Stimulated activated CD8-positive, alpha-beta memory T cell treated with anti-CD3 and anti-CD28 coated beads, Interleukin-12 subunit alpha, Interleukin-12 subunit beta, amount 100 ng/mL, for 4 hours (primary cell): ENCODE measurements at places on chromosomes 2 and 18.

- no peak for DNase-seq
Observed at GRCh38 chr18:36303211-36303844, 5.8 kb downstream of the FHOD3 start.

- DNase-seq = no peak
Observed at GRCh38 chr18:76495006-76495370, at the start of gene ZNF516. Gene ZNF516, minus strand, starts transcription at chr18:76495242. Its CDS starts 52,188 bp downstream, at chr18:76443054.

- no peak for DNase-seq
Observed at GRCh38 chr2:29879456-29879855, 41.9 kb downstream of the ALK start.

- no peak for DNase-seq
Observed at GRCh38 chr18:10247021-10247741, 207.3 kb upstream of the APCDD1 start.

DNA sequence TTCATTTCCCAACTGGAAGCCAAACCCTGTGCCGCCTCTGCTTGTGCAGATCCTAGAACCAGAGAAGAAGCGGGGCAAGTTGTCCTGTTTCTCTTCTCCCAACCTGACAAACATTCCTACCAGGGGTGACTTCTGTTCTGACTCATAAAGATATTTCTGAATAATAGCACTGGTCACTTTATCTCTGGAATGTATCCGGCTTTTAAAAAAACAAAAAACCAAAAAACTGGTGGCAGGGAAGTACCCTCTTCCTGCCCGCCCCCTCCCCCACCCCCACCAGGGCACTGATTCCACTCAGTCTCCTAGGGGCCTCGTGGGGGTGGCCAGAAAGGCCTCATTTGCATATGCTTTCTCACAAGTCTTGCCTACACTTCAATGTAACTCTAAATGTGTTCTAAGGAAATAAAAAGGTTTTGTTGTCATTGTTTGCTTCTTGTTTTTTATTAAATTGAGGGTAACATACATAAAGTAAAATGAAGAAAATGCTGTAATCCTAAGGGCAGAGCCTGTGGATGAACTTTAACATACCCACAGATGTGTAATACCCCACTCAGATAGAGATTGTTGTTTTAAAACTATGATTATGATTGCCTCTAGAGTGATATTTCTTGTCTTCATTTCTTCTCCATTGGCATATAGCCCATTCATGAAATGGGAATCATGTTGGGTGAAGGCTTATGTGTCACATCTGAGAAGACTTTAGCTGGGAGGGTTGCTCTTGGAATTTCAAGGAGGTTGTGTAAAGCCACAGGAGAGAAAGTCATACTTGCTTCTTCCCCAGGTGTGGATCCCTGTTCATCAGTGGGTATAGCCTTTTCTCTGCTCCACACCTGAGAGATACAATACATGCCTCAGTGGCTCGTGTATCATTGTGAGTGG is 5.3 kb upstream of the FOSL2 start:
- DNase-seq = no peak

DNA sequence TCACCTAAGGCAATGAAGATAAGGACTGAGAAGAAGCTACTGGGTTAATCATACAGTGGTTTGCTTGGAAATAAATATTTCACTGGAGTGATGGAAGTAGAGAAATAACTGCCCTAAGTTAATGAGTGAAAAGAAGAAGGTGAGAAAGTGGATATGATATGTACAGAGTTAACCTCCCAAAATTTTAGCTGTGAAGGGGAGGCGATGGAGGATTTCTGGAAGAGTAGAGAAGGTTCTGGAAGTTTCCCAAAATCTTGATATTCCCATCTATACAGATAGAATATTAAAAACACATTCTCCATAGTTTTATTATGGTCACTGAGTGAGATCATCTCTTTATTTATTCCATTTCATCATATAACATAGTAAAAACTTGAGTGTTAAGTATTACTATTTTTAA is 296.6 kb upstream of the RGPD4 start:
- DNase-seq = no peak

GRCh38 chr18:47606526-47606925 is 323.9 kb downstream of the SMAD2 start:
- DNase-seq = no peak

- DNase-seq = no peak
Observed at GRCh38 chr2:10920764-10921388, 9.1 kb downstream of the KCNF1 start.

DNA sequence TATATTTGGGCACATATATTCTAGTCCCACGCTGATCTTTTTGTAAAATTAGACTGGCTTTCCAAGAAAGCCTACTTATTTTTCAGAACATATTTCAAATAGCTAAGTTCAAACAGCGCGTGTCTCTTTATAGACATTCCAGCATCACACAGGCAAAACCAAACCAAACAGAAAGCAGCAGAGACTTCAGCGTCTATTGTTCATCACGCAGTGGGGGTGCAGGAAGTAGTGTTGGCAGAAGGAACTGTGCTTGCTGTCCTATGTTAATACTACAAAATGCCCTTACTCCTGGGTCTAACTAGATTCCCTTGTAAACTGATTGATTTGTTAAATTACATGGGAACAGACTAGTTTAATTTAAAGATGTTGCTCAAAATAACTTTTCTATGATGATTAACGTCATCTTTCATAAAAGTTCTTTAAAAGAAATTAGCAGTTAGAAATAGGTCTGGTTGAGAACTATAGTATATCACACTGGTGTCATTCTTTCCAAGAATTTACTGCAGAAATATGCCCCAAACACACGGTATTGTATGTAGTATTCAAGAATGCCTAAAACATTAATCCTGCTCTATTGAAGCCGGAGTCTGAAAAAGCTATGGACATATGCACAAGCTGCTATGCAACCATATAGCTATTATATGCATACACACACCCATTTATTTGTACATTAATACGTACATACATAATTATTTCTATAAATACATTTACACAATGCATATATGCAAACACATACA is 436.3 kb downstream of the CBLN2 start:
- DNase-seq = no peak

DNA sequence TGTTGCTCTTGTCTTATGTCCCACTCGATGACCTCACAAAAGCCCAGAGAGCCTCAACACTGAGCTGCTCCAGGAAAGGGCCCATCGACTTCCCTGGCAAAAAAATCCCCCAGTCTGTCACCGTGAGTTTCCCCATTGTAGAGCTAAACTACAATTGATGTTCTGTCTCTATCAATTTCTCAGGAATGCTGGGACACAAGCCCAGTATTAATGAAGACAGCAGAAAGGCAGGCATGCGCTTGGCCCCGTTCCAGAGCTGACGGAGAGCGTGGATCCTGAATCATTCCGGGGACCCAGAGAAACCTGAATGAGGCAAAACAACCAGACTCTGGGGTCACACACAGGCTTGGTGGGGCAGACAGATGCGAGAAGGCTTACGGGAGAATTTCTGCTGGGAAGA is 146.9 kb downstream of the TTC32 start:
- no peak for DNase-seq

DNA sequence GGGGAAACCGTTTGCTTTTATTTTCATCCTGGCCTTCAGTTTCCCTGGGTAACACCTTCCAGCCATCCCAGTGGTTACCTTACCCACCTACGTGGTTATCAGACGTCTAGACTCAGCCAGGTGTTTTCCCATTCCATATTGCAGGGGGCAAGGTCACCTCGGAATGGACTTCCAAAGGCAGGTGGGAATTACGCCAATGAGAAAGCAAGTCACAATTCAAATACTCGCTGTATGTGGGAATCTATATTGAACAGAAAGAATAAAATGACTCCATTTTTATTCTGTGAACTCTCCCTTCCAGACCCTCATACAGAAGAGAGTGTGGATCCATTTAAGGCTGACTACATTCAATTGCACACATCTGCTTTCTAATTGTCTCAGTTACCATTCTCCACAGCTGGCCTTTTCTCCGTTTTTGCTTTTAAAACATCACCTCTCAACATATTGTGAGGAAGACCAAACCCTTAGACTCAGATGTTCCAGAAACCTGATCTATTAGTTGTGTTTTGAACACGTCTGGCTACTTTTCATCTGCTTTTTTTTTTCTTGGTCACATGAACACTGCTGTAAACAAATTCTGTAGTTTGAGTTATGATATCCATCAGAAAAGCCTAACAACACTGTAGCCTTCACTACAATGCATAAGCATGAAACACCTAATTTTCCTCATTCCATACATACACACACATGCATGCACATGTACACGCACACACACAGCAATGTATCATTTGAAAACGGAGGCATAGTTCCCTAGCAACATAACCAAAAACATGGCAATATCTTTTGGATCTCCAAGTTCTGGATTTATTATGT is 59.8 kb downstream of the BCL2 start:
- DNase-seq = no peak

DNA sequence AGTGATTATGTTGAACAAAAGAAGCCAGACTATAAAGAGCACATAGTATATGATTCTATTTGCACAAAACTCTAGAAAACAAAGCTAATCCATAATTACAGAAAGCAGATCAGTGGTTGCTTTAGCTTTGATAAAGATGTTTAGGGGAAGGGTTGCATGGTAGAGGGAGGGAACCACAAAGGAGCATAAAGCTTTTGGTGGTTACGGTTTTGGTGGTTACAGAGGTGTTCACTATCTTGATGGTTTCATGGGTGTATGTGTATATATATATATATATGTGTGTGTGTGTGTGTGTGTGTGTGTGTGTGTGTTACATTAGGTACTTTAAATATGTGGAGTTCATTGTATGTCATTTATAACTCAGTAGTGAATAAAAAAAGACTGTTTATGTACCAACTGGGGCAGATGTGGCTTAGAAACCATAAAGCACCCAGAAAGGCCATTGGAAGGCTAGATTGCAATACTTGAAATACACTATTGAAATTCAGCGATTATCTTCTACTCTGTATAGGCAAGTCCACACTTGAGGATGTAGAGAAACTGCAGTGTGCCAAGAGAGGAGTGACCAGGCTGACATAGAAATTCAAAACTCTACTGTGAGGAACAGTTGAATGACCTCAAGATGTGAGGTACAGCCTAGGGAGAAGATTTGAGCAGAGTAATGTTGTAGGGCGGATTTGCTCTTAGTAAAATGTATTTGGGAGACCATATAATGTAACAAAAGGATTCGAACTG is 60.6 kb downstream of the CAB39 start:
- DNase-seq = no peak

DNA sequence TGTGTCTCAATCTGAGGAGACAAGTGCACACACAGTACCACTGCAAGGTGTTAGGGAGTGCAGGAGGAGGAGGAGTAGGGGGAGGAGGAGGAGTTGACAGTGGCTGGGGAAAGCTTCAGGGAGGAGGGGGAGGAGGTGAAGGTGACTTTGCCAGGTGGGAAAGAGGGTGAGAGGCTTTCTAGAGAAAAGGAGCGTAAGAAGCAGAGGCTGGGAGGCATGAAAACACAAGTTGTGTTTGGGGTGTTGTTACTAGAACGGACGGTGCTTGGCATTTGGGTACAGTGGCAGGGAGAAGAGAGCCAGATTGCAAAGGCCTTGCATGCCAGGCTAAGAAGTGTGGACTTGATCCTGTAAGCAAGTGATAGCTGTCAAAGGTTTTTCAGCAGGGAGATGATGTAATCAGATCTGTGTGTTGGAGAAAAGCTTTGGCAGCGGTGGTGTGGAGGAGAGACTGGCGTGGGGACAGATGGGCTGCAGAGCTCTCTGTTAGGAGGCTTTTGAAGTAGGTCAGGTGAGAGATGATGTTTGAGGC is 16.2 kb downstream of the TANC1 start:
- DNase-seq = no peak

GRCh38 chr18:24633121-24633520 is 172.7 kb downstream of the HRH4 start:
- no peak for DNase-seq

DNA sequence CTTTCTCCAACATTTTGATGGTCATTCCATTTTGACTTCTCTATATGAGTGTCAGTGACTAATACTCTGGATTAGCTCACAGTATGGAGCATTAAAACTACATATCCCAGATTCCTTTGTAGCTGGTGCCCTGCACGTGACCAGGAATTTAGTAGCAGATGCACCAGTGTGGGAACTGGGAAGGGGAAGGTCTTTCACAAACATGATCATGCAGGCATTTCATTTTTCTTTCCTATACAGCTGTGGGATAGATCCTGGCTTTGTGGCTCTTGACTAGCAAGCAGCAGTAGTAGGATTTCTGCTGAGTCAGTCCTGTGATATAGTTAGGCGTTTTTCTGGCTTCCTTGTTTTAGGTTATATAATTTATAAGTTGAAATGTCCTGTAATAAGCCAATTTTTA is 971.0 kb upstream of the CDH2 start:
- no peak for DNase-seq

GRCh38 chr2:7887441-7887840 is 794.4 kb upstream of the ID2 start:
- DNase-seq = no peak

DNA sequence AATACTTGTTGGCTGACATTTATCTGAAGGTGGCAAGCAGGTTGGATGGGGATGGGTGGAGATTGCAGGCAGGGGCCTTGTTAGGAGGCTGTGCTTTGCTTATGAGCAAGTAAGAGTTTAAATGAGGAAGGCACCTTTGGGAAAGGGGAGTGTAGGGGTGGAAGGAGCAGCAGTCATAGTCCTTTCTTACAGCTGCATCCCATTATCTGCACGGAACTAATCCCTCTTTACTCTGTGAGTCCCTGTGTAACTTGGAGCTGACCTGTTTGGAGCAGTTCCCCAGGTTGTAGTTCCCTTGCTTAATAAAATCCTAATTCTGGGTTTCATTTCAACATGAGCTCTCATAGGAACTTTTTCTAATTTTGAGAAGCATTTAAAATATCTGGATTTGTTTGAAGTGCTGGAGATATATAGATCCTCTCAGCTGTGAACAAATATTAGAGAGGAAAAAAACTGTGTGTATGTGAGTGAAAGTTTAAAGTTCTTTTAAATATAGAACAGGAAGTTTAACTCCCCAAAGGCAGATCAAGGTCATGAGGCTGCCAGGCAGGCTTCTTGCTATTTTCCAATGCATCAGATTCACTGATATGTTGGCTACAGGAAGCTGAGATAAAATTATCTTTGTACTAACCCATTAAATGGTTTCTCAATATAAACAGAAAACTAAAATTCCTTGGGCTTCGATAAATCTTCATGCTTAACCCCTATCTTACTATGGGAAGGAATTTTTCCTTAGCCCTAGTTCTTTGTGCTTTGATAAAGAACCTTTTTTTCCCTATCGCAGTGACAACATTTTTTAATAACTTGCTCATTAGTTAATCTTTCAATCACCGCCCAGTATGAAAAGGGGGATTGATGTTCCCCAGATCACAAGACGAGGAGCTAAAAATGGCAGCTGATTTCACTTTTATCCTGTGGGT is 104.6 kb upstream of the EML6 start:
- DNase-seq = no peak

GRCh38 chr2:180604077-180604476 is 376.3 kb upstream of the UBE2E3 start:
- DNase-seq = no peak

- no peak for DNase-seq
Observed at GRCh38 chr2:39631718-39632117, 34.0 kb upstream of the TMEM178A start.

- DNase-seq = no peak
Observed at GRCh38 chr2:98747888-98748287, 17.0 kb upstream of the MGAT4A start.

DNA sequence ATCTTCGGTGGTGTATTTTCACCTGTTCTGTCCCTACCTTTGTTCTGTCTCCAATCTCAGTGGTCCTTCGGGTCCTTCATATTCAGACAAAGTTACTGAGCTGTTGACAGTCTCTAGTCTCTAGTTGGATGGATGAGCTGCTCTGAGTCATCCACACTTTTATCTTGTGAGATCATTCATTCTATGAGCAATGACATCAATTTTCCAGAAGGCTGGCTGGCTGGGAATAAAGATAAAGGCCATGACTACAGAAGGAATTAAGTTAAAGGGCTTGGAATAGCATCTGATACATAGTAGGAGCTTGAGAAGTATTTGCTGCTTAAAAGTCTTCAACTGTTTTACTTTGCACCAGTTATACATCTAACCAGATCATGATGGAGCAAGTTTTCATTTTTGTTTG is 43.1 kb upstream of the SLC39A10 start:
- no peak for DNase-seq
